Activated gamma-delta T cell (primary cell): ENCODE measurements at places on chromosomes 12 and 14.

- no peak for DNase-seq
These were observed 373.2 kb downstream of the BTG1 start for GRCh38 chr12:91772411-91772810.

GRCh38 chr14:23299986-23300686 is 2.5 kb downstream of the PPP1R3E start:
- DNase-seq = no peak

- no peak for DNase-seq
These were observed 10.3 kb upstream of the STK38L start for GRCh38 chr12:27233814-27234213.

DNA sequence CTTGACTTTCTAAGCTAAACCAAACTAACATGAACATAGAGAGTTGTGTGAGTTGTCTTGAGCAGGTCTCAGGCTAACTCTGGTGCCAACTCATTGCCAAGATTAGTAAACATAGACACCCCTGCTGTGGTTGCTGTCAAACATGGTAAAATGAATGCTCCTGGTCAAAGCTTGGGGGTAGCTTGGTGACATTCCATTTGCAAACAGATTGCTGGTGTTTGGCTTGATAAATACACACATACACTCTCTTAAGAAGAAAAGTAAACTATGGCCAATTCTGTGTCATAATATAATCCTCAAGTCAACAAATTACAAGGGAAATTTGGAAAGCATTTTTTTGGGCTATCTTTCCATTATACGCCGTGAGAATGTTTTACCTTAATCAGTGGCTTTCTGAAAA is 386.4 kb upstream of the PDE3A start:
- DNase-seq = no peak

- no peak for DNase-seq
These were observed 879.2 kb downstream of the AACS start for GRCh38 chr12:125944446-125944845.

GRCh38 chr14:98345161-98345560 is 926.8 kb downstream of the BCL11B start:
- no peak for DNase-seq

DNA sequence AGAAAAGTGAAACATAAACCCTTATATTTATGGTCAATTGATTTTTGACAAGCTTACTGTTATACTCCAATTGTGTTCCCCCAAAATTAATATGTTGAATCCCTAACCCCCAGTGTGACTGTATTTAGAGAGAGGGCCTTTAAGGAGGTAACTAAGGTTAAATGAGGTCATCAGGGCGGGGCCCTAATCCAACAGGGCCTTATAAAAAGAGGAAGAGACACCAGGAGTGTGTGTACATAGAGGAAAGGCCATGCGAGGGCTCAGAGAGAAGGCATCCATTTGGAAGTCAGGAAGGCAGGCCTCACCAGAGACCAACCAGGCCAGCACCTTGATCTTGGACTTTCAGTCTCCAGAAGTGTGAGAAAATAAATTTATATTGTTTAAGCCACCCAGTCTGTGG is 6.5 kb upstream of the VTI1B start:
- no peak for DNase-seq

DNA sequence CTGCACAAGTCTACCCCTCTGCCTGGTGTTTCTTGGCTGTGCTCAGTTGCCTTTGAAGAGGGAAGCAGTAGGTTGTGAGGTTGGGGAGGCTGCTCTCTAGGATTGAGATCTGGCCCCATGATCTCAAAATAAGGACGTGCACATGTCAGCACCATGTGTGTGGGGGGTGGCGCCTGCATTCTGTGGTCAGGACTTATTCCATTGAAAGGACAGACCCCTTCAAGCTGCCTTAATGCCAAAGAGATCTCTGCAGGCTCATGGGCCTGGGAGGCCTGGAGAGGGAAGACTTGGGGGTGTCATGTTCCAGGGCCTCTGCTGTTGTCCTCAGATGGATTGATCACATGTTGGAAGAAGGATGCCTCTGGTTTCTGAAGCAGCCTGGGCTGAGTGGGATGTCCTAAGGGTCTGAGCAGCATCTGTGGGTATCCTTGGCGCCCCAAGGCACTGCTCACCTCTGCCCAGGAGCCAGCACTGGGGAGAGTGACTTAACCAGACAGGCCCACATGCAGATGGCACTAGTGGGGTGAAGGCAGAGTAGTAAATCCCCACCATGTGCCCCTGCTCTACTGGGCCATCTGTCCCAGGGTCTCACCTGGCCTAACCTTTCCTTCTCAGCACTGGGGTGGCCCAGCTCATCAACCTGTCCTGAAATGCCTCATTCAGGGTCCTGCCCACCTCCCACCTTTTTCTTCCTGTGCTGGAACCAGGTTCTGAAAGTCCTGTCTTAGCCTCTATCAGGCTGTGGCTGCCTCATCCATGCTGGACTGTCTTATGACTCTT is 118.9 kb downstream of the ADGRD1 start:
- no peak for DNase-seq

- DNase-seq = no peak
These were observed 189.6 kb upstream of the SFSWAP start for GRCh38 chr12:131521326-131521725.
